NCI-H1694 (cell line): ENCODE measurements at places on chromosomes 13 and 19.

DNA sequence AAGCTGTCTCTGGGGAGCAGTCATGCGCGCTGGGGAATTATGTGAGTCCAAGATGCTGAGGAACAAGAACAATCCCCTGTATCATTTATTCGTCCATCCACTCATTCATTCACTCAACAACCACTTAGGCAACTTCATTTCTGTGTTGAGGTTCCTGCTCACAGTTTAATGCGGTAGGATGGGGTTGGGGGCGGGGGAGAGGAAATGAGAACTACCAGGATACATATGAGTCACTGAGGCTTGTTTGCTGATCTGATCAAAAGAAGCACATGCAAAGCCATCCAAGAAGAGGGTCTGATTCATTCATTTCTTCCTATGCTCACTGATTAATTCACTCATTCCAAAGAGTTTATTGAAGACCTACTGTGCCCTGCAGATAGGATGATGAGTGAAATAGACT is 20.9 kb downstream of the ZNF536 start:
- DNase-seq, result no peak

GRCh38 chr13:20425819-20426219 is 99.8 kb downstream of the CRYL1 start:
- no peak for DNase-seq

DNA sequence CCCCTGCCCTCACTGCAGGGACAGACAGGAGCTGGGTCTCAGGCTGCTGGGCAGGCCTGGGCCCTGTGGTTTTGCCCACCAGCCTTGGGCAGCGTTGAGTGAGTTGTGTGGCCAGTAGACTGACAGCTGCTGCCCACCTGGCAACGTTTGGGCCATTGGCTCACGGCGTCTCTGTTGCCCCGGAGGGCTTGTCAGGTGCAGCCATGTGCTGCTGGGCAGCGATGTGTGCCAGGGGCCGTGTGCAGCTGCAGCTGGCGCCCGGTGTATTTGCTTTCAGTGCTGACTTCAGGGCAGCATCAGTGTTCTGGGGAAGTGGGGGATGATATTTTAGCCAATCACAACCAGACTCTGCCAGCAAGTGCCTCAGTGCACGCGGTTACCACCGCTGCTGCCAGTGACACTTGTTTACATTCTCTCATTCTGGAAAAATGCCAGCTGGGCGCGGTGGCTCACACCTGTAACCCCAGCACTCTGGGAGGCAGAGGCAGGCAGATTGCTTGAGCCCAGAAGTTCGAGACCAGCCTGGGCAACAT is 10.6 kb downstream of the FZR1 start:
- DNase-seq, result peak; percentile 31

DNA sequence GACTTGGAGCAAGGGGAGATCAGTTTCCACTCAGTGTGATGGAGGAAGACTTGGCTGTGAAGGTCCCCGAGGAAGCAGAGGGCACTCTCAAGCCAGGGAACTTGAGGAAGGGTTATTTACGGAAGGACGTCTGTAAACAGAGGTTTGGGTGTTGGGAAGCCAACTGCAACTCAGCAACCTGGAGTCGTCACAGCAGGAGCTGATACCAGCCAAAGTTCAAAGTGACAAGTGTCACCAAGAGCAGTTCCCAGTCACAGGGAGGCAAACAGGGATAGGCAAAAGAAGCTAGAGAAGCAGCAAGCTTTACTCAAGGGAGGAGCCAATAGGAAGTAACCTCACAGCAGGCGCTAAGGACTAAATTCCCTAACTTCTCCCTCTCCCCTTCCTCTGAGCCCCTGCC is 205.5 kb downstream of the EFNB2 start:
- no peak for DNase-seq

GRCh38 chr13:22836475-22836874 is 344.3 kb upstream of the SGCG start:
- DNase-seq, result no peak

DNA sequence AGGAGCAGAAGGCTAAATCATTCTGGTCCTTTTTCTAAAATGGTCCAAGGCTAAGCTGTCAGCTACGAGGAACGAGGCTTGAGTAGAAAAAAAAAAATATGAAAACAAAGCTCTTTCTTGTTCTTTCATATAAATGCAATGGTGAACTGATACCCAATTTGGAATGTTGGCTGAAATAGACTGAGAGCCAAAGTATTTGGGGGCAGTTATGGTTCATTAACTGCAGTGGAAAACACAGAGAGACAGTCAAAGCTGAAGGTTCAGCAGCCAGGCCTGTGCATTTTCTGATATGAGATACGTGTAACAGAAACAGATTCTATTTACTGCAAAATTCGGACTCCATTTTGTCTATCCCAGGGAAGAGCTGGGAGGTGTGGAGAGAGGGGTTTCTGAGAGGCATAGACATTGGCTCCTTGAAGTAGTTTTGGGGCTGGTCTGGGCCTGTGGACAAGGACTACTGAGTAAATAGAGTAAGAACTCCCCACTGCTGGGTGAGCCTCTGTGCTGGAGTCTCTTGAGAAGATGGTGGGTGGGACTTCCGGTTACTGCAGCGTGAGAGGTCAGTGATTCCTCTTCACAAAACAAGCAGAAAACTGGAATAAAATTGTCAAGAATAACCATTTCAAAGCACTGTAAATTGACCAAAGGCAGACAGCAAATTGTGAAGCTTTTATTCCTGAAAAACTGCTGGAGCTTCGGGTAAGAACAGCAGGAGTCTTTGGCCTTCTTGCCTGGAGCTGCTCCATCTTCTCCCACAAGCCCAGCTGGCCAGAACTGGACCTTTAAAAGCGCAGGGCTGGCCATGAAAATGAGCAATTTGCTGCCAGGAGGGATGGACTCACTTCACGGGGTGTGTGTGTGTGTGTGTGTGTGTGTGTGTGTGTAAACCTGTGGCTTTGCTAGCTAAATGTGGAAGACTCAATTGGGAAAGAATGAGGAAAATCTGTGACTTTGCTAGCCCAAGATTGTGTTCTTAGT is 43.1 kb upstream of the CNMD start:
- no peak for DNase-seq

GRCh38 chr13:26376430-26376829 is 122.5 kb downstream of the CDK8 start:
- no peak for DNase-seq

DNA sequence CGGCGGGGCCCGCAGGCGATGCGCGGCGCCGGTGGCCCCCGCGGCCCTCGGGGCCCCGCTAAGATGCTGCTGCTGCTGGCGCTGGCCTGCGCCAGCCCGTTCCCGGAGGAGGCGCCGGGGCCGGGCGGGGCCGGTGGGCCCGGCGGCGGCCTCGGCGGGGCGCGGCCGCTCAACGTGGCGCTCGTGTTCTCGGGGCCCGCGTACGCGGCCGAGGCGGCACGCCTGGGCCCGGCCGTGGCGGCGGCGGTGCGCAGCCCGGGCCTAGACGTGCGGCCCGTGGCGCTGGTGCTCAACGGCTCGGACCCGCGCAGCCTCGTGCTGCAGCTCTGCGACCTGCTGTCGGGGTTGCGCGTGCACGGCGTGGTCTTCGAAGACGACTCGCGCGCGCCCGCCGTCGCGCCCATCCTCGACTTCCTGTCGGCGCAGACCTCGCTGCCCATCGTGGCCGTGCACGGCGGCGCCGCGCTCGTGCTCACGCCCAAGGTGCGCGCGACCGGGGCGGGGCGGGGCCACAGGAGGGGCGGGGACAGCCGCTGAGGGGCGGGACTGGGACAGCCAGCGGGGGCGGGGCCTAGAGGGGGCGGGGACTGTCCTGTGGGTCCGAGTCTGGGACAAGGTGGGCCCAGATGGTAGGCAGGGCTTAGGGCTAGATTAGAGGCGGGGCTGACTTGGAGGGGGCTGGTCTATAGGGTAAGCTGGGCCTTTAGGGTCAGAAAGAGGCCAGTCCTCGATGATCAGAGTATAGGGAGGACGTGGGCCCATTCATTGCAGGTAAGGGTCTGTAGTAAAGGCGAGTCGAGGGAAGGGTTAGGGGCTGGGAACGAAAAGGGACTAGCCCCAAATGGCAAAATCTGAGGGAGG is 5.1 kb downstream of the GRIN2D start:
- DNase-seq, result peak; percentile 71

GRCh38 chr19:2460245-2460644 is 3.5 kb upstream of the LMNB2 start:
- no peak for DNase-seq

DNA sequence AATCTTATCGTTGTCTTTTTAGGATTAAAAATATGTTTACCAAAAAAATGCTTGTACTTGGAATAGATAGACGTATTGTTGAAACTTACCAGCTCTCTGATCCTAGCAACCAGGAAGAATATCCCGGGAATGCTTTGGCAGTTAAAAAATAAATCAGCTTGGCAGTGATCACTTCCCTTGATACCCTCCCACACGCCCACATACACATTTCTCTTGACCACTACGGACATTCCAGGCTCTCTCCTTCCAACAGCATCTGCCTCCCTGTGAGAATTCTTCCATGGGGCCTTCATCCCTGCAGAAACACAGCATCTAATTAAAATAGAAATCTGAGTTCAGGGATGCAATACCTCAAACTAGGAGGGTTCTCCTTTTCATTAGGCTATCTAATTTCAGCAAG is 57.9 kb downstream of the THSD1 start:
- no peak for DNase-seq

- DNase-seq, result no peak
These were observed 2.9 kb downstream of the NUMBL start for GRCh38 chr19:40687525-40688016.

GRCh38 chr19:52410276-52410675 is 12.6 kb downstream of the ZNF528 start:
- DNase-seq, result no peak

DNA sequence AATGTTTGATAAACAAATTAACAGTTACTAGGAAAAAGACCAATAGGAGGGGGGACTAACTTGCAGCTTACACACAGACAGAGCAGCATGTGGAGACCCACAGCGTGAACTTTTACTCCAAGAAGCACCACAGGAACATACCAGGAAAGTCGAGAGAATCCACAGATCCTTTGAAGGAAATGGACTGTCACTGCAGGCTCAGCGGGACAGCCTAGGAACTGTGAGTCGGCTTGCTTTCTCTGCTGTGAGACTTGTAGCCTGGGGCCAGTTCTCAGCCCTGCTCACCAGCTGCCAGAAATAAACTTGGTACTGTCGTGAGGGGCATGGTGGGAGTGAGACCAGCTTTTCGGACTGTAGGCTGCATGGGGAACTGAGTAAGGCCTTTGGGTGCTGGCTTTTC is 1211.5 kb downstream of the PCDH17 start:
- DNase-seq, result no peak

GRCh38 chr19:48858984-48859710 is 9.3 kb downstream of the PLEKHA4 start:
- no peak for DNase-seq

- no peak for DNase-seq
These were observed 2.0 kb upstream of the TMEM221 start for GRCh38 chr19:17450264-17451075.
